ENCODE measurements at places on chromosomes 6 and 20. TPM values are rescaled to one million over a fixed set of nuclear protein-coding genes. Genes with fewer than 3 reads are reported as not detected.

DNA sequence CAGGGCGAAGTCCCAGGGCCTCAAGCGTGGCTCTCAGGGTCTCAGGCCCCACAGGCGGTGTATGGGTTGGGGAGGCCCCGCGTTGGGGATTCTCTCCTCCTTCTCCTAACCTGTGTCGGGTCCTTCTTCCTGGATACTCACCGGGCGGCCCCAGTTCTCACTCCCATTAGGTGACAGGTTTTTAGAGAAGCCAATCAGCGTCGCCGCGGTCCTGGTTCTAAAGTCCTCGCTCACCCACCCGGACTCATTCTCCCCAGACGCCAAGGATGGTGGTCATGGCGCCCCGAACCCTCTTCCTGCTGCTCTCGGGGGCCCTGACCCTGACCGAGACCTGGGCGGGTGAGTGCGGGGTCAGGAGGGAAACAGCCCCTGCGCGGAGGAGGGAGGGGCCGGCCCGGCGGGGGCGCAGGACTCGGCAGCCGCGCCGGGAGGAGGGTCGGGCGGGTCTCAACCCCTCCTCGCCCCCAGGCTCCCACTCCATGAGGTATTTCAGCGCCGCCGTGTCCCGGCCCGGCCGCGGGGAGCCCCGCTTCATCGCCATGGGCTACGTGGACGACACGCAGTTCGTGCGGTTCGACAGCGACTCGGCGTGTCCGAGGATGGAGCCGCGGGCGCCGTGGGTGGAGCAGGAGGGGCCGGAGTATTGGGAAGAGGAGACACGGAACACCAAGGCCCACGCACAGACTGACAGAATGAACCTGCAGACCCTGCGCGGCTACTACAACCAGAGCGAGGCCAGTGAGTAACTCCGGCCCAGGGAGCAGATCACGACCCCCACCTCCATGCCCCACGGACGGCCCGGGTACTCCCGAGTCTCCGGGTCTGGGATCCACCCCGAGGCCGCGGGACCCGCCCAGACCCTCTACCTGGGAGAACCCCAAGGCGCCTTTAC lies at the start of gene HLA-G:
Gene HLA-G (plus strand): TSS at position 247 of the 892 bp plus-strand sequence. CDS start 20 bp downstream, at position 267.
- DNase-seq, result no peak

The DDO gene
- 5.2 TPM for total RNA-seq

DNA sequence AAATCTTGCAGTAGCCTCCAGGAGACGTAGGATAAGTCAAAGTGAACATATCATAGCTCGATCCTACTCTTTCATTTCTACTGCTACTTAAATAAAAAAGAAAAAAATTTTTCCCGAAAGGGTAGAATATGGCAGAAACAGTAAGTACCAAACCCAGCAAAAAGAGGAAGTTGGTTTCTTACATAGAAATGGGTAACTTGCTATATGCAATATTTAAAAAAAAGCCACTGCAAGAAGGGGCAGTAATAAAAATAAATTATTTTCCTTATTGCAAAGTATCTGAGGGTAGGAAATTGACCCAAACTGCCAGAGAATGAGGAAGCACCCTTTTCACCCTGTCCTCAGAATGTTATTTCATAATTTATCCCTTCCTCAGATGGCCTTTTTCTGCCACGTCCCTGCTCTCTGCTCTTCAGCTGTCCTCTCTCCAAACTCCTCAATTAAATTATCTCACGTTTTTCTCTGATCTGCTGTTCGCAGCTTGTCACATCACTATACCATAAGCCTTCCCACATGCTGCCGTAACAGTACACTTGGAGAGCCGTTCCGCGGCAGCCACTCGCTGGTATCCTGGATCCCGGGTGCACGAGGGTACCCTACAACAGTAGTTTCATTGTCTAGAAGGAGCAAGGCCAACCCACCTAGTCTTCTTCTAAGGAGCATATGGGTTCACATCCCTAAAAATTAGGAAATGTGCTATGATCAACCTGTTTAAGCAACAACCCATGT lies 149.6 kb downstream of the BACH2 start:
- no peak for DNase-seq

The ASCC3 gene
- total RNA-seq, result 15.3 TPM

DNA sequence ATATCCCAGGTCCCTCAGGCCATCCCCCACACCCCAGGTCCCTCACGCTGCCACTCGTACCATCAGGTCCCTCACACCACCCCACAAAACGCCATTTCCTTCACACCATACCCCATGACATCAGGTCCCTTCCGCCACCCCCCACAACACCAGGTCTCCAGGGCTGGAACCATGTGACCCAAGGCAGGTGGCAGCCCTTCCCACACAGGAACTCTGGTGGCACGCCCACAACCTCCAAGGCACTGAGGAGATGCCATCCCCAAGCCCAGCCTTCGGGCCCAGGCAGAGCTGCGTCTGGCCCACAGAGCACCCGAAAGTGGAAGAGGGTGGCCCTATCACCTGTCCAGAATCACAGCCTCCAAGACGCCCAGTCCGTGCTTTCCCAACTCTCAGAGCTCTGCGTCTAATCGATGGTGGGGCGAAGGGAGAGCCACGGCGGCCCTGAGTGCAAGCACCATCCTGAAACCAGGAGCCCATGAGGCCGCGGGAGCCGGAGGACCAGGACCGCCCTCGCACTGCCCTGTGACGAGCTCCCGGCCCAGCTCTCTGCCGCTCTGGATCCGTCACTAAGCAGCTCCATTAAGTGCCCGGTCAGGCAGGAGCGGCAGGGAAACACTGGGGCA lies 12.7 kb downstream of the TAF4 start:
- DNase-seq, result no peak

DNA sequence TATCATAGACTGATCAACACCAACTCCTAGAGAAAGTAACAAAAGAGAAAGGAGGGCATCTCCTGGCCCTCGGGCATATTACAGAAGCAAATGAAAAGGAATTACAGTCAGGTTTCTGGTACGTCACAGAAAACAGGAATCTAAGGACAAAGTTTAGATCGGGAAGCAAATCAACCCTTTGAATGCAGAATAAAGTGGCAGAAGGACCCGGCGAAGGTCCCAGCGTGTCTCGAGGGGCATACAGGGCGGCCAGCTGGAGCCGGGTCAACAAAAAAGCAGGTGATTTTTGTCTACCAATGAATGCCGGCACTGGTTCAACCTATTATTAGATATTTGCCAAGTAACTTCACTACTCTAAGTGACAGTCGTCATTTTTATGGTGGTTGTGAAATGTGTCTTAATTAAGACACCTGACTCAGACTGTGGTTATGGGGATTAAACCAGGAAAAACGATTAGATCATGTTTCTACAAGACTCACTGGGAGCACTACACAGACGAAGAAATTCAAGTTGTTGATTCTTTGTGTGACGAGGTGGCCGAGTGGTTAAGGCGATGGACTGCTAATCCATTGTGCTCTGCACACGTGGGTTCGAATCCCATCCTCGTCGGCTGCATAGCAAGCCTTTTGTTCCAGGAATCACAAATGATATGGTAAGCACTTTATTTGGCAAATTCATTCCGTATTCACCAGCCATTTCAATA lies 12.4 kb upstream of the ZSCAN9 start:
- no peak for DNase-seq

GRCh38 chr6:73484438-73484837 lies 22.9 kb downstream of the MTO1 start:
- DNase-seq, result no peak

DNA sequence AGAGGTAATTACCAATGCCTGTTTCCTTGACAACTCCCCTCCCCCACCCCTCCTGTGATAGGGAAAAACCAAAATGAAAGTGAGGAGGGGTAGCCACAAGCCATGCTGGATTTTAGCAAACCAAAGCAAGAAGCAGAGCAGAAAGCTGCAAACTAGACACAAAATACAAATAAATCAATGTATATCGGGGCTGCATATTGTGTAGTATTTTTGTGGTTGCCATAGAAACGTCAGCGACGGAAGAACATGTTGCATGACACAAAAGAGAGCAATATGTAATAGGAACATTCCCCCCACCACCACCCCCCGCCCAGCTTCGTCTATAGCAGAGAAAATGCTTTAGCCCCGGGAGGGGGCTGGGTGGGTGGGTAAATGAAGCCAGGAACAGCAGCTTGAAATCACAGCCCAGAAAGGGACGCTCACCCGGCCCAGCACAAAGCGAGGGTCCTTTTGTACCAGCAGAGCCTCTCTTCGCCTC lies 548 bp downstream of the AGPAT4 start:
- DNase-seq, result no peak

- DNase-seq, result no peak
Observed at GRCh38 chr20:63080411-63080810, 73.6 kb upstream of the BHLHE23 start.

- no peak for DNase-seq
Observed at GRCh38 chr6:169701311-169701953, 397 bp downstream of the WDR27 start.

DNA sequence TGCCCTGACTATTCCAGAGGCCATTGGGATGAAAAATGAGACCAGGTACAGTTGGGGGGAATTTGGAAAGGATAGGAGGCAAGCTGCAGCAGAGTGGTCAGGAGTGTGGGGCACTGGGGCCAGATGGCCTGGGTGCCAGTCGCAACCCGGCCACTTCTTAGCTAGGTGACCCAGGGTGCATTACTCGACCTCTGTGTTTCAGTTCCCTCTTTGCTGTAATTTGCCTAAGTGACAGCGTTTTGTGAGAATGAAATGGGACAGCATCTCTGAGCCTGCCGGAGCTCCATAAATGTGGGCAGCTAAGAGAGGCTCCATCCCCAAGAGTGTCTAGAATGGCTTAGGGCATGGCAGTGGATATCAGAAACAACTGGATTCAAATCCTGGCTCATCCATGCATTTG lies 13.9 kb downstream of the LRFN2 start:
- DNase-seq, result no peak

All from left lobe of liver (tissue), 2 donors.